Right atrium auricular region (tissue), 2 donors: ENCODE measurements at places on chromosomes 11 and 22.

GRCh38 chr11:93783362-93783761, 720 bp upstream of the MED17 start:
- no peak overlapping the region for H3K27ac ChIP-seq
- H3K36me3 ChIP-seq: peaks cover 3% of the 10 kb centered on the region
- no peaks in the 10 kb centered on the region for H3K27me3 ChIP-seq
- H3K4me1 ChIP-seq: peaks cover 38% of the 10 kb centered on the region
- DNase-seq: no peak

GRCh38 chr11:67436459-67437081, 912 bp downstream of the PTPRCAP start:
- no peaks in the 10 kb centered on the region for H3K27me3 ChIP-seq
- peaks cover 49% of the 10 kb centered on the region for H3K4me1 ChIP-seq
- no peak overlapping the region for H3K4me3 ChIP-seq
- peaks cover 64% of the 10 kb centered on the region for H3K36me3 ChIP-seq
- DNase-seq: no peak
- H3K27ac ChIP-seq: no peak overlapping the region

DNA sequence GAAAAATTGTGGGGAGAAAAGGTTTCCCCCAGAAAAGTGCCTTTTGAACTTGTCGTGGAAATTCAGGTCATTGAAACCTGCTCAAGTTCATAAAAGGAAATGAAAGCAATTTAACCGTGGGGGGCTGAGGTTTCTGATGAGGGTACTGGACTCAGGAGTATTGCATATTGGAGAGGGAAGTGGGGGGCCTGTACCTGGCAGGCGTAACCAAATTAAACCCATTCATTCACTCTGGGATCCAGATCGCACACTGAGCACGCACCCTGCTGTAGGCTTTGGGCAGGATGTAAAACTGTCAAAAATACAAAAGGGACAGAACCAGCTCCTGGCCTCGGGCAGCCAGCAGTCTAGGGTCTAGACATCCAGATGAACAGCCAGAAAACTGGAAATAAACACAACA, 1517.4 kb downstream of the BRD1 start:
- no peaks in the 10 kb centered on the region for H3K4me1 ChIP-seq
- H3K27ac ChIP-seq: no peak overlapping the region
- peak; percentile 18 for DNase-seq
- H3K36me3 ChIP-seq: no peaks in the 10 kb centered on the region

- H3K4me3 ChIP-seq: peak within 1 kb of the TSS; percentile 94
- H3K4me1 ChIP-seq: peaks cover 80% of the 10 kb centered on the region
- H3K36me3 ChIP-seq: peaks cover 6% of the 10 kb centered on the region
- no peaks in the 10 kb centered on the region for H3K27me3 ChIP-seq
- peak; percentile 94 for DNase-seq
- H3K27ac ChIP-seq: peak within 1 kb of the TSS; percentile 94
Measured at GRCh38 chr11:65572356-65573051, at the start of gene FAM89B. Gene FAM89B (plus strand): TSS chr11:65572538. CDS start chr11:65572670, 132 bp downstream.
